Activated CD4-positive, alpha-beta memory T cell treated with anti-CD3 and anti-CD28 coated beads, Interleukin-2, amount 10 ng/mL, durations not matched to agents 7 days and 5 days (primary cell): ENCODE measurements at places on chromosomes 2 and 18. TPM values are rescaled to one million over a fixed set of nuclear protein-coding genes. Genes with fewer than 3 reads are reported as not detected.

DNA sequence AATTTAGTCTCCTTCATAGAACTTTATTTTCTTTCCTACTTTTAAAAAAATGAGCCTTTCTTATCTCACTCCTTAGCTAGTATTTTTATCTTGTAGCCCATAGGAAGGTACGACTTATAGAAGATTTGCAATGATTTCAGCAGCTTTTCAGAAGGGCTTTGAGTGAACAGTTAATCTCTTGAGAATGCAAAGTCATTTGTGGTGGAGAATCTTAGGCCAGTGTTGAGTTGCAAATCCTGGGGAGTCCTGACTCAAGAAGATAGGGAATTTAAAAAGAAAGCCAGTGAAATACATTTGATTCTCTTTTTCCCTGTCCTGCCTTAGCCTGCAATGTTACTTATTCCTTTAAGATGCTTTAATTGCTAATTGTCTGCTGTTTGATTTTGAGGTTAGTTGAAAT lies 33.6 kb downstream of the LYPD6 start:
- no peaks in the 10 kb centered on the region for H3K4me1 ChIP-seq
- DNase-seq: no peak
- no peak overlapping the region for H3K27ac ChIP-seq
- peaks cover 18% of the 10 kb centered on the region for H3K27me3 ChIP-seq
- no peaks in the 10 kb centered on the region for H3K36me3 ChIP-seq
- no peak overlapping the region for H3K4me3 ChIP-seq

DNA sequence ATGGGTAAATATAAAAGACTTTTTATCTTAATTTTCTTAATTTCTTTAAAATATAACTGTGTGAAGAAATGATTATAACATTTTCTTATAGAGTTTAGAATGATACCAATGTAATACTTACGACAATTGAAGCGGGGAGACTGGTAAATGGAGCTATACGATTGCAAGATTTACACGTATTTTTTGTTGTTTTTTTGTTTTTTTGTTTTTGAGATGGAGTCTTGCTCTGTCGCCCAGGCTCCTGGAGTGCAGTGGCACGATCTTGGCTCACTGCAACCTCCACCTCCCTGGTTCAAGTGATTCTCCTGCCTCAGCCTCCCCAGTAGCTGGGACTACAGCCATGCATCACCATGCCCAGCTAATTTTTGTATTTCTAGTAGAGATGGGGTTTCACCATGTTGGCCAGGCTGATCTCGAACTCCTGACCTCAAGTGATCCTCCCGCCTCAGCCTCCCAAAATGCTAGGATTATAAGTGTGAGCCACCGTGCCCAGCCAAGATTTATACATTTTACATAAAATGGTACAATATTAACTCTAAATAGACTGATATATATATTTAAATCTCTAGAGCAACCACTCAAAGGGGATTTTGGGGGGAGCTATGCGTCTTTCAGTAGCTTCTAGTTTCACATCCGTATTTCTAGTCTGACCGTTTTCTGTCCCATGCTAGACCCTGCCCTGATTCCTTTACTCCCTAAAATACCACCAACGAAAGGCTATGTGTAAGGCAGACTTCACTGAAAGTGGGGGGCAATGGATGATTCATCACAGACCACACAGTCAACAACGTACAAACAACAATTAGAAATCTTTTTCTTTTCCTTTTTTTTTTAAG lies 28.2 kb upstream of the ATG16L1 start:
- H3K27me3 ChIP-seq: no peaks in the 10 kb centered on the region
- no peak overlapping the region for H3K27ac ChIP-seq
- H3K4me3 ChIP-seq: no peak overlapping the region

SLC14A1 gene
- 2.7 TPM for total RNA-seq

DNA sequence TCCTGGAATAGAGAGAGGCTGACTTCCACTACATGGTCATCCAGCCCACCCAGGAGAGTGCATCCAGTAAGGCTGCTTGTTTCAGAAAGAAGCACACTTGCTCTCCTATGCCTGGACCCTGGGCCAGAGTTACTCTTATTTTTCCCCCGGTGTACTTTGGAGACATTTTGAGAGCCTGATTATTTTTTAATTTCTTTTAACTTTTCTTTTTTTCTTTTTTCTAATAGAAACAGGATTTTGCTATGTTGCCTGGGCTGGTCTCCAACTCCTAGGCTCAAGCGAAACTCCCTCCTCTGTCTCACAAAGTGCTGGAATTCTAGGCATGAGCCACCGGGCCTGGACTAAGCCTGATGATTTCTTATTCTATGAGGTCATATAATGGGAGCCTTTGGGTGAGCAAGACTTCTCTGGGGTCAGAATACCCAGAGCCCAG lies 62.2 kb downstream of the RPL37A start:
- H3K36me3 ChIP-seq: no peaks in the 10 kb centered on the region
- peaks cover 6% of the 10 kb centered on the region for H3K27me3 ChIP-seq
- no peaks in the 10 kb centered on the region for H3K4me1 ChIP-seq
- no peak overlapping the region for H3K4me3 ChIP-seq
- no peak for DNase-seq

- H3K27ac ChIP-seq: no peak overlapping the region
- no peaks in the 10 kb centered on the region for H3K27me3 ChIP-seq
- no peak overlapping the region for H3K4me3 ChIP-seq
- DNase-seq: no peak
- no peaks in the 10 kb centered on the region for H3K4me1 ChIP-seq
Measured at GRCh38 chr2:205188239-205189138, 493.8 kb upstream of the NRP2 start.

DNA sequence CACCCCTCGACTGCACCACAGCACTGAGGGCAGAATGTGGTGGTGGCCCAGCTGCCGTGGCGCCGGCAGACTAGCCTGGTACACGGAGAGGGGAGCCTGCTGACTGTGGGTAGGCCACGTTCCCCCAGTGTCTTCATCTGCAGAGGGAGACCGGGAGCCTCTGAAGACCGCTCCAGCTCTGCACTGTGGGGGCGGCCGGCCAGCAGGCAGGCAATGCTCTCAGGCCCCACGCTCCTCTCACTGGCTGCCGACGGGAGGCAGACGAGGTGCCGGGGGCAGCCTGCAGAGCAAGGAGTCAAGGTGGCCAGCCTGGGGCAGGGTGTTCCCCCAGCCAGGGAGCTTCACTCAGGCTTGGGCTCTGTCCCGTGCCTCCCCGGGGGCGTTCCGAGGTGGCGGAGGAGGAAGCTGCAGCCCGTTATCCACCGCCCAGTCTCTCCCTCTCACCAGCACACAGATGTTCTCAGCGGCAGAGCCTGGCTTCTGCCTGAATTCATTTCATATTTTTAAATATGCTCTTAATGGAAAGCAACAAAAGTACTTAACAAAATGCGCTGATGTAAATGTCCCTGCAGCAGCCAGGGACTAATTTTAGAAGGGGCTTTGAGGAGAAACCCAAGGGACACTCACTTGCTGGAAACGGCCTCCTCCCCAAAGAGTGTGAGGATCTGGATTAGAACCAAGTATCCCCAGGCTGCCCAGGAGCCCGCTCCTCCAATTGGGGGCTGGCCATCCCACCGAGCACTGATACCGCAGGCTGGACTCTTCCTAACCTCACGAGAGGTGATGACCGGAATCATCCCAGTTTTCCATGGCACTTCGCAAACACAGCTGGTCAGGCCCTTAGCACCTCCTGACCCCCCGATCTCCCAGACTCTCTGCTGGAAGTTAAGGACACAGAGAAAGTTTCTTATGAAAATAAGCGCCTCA lies 87.8 kb downstream of the HDAC4 start:
- H3K27me3 ChIP-seq: no peaks in the 10 kb centered on the region
- peaks cover 23% of the 10 kb centered on the region for H3K36me3 ChIP-seq
- no peak for DNase-seq
- peaks cover 29% of the 10 kb centered on the region for H3K4me1 ChIP-seq

RSAD2 gene
- 120 TPM for total RNA-seq

PLB1 gene
- 1.1 TPM for total RNA-seq

NEDD4L gene
- total RNA-seq: 5.8 TPM

- H3K27ac ChIP-seq: peak overlapping the region; percentile 73
- H3K4me3 ChIP-seq: peak overlapping the region; percentile 28
- no peaks in the 10 kb centered on the region for H3K27me3 ChIP-seq
- peak; percentile 73 for DNase-seq
- no peaks in the 10 kb centered on the region for H3K36me3 ChIP-seq
Measured at GRCh38 chr18:3624935-3625741, 175.2 kb downstream of the TGIF1 start.

IMPACT gene
- total RNA-seq: 6.9 TPM

BOLL gene
- total RNA-seq: not detected

SERPINB13 gene
- total RNA-seq: not detected

- no peak overlapping the region for H3K27ac ChIP-seq
- DNase-seq: no peak
- H3K36me3 ChIP-seq: no peaks in the 10 kb centered on the region
- no peak overlapping the region for H3K4me3 ChIP-seq
Measured at GRCh38 chr2:224220586-224221255, 181.2 kb downstream of the FAM124B start.

DNA sequence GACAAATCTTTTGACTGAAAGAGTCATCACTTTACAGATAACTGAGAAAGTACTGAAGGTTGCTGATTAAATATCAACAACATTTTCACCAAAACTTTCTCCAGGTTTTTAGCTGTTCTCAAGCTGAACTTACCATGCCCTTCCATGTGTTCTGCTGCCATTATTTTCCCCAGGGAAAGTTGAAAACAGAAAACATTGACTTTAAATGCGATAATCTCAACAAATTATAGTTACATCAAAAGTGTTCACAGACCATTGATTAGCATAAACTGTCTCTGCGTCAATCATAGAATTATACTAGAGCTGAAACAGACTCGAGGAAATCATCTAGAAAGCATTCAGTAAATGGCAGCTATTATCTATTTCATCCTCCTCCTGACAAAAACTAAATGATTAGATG lies 51.4 kb downstream of the TRAPPC8 start:
- no peaks in the 10 kb centered on the region for H3K4me1 ChIP-seq
- H3K4me3 ChIP-seq: no peak overlapping the region
- H3K27ac ChIP-seq: no peak overlapping the region
- no peak for DNase-seq
- peaks cover 50% of the 10 kb centered on the region for H3K36me3 ChIP-seq

DNA sequence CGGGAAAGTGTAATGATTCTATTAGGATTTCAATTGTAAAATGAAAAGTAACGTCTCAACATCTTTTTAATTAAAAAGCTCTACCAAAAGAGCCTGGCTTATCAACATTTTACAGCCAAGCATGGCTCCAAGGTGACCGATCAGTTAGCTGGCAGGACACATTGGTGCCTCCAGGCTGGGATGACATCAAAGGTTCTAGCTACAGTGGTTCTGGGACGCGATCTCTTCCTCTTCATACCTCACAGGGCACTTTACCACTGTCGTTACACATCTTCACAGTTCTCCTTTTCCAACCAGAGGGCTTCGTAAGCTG lies 693 bp downstream of the ORC2 start:
- DNase-seq: no peak
- peaks cover 69% of the 10 kb centered on the region for H3K4me1 ChIP-seq
- no peaks in the 10 kb centered on the region for H3K27me3 ChIP-seq

DNA sequence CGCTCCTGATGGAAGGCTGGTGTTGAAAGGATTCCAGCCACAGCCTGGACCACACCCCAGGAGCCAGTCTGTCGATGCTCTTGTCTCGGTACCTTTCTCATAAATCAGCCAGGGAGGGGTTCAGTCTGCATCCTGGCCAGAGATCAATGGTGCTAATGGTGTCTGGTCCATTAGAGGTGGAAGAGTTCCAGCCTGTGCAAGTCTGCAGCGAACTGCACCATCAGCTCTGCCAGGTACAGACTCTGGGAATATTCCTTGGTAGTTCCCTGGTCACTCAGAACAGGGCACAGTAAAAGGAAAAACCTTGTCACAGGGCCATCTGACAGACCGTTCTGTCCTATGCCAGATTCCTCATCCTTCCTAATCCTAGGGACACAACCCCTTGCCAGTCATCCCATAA lies 164.3 kb downstream of the MTCL1 start:
- no peaks in the 10 kb centered on the region for H3K27me3 ChIP-seq
- no peaks in the 10 kb centered on the region for H3K4me1 ChIP-seq
- no peak overlapping the region for H3K27ac ChIP-seq
- no peaks in the 10 kb centered on the region for H3K36me3 ChIP-seq
- no peak overlapping the region for H3K4me3 ChIP-seq
- no peak for DNase-seq

- H3K4me3 ChIP-seq: no peak overlapping the region
- no peak overlapping the region for H3K27ac ChIP-seq
- no peak for DNase-seq
Measured at GRCh38 chr2:100248044-100248330, 74.3 kb downstream of the LONRF2 start.

STK17B gene
- 365 TPM for total RNA-seq

WNT10A gene
- total RNA-seq: 0.70 TPM

GRCh38 chr18:11747731-11748130 lies 58.7 kb downstream of the GNAL start:
- H3K4me1 ChIP-seq: peaks cover 10% of the 10 kb centered on the region

GRCh38 chr2:113851640-113852039 lies 38.2 kb upstream of the ACTR3 start:
- no peak for DNase-seq
- H3K27ac ChIP-seq: no peak overlapping the region
- H3K27me3 ChIP-seq: no peaks in the 10 kb centered on the region
- no peak overlapping the region for H3K4me3 ChIP-seq

PLGLB1 gene
- 2.8 TPM for total RNA-seq

FAM117B gene
- total RNA-seq: 5.2 TPM

FBLN7 gene
- 7.3 TPM for total RNA-seq

GRCh38 chr18:62935994-62936393 lies 220.7 kb downstream of the PHLPP1 start:
- H3K36me3 ChIP-seq: peaks cover 6% of the 10 kb centered on the region
- H3K4me3 ChIP-seq: no peak overlapping the region
- no peaks in the 10 kb centered on the region for H3K27me3 ChIP-seq
- H3K4me1 ChIP-seq: peaks cover 8% of the 10 kb centered on the region
- no peak overlapping the region for H3K27ac ChIP-seq

CHRNG gene
- total RNA-seq: not detected

NT5C1B gene
- total RNA-seq: not detected

DNA sequence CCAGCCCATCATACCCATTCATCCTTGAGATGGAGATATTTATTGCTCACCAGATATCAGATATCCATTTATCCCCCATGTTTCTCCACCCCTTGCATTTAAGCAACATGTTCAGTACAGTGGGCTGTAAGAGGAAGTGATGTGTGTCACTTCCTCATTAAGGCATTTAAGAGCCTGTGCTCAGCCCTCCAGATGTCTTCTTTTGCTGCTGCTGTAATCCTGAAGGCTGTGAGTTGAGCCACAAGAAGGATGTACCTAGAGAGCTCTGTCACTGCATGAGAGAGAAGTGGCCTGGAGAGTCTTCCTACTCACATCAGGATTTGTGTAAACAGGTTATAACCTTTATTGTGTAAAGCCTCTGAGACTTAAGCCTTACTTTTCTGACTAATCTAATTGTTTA lies 151.8 kb upstream of the UNC80 start:
- no peak for DNase-seq
- H3K27me3 ChIP-seq: no peaks in the 10 kb centered on the region
- H3K27ac ChIP-seq: no peak overlapping the region
- no peak overlapping the region for H3K4me3 ChIP-seq
- no peaks in the 10 kb centered on the region for H3K4me1 ChIP-seq
- no peaks in the 10 kb centered on the region for H3K36me3 ChIP-seq
